CD14-positive monocyte (primary cell): ENCODE measurements at places on chromosomes 4 and X.

DNA sequence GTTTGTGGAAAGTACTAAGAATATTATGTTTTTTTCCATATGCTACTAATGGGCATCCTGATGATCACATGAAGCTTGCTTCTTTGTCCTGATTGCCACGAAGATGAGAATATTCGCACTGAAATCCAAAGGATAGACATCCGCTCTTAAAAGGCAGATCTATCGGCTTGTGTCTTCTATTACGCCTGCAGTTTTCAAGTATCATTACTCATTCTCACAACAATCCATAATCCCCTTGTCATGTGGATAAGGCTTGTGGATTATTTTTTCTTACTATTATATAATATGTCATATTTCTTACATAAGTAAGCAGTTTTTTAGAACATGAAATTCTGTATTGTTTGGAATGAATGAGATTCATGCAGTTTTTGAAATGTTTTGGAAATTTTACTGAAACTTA lies 62.8 kb downstream of the KCNIP4 start:
- no peak for DNase-seq

DNA sequence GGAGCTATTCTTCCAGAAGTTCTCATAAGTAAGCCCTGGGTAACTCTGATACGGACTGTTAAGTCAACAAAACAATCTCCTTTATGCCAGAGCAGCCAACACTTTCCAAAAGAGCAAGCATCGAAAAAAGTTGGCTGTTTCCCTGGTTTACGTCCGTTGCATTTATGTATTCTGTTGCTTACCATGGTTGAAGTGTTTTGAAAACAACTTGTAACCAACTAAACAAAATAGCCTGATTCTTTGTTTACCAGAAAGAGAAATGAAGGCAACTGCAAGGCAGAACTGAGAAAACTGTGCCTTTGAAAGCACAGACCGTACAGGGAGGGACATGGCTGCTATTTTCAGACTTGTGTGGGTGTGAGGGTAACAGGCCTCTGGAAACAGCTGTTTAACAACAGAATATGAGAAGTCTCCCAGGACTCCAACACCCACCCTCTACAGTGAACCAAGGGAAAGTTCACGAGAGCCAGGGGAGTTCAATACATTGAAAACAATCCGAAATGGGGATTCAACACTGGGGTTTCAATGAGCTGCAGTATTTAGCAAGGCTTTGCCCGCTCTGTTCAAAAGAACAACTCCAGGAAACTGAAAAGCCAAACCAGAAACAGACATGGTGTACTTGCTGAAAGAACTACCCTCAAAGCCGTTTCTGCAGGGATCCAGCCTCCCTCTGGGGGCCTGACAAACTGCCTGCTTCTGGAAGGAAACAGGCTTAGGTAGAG lies 95.8 kb upstream of the EGFL6 start:
- no peak for DNase-seq

DNA sequence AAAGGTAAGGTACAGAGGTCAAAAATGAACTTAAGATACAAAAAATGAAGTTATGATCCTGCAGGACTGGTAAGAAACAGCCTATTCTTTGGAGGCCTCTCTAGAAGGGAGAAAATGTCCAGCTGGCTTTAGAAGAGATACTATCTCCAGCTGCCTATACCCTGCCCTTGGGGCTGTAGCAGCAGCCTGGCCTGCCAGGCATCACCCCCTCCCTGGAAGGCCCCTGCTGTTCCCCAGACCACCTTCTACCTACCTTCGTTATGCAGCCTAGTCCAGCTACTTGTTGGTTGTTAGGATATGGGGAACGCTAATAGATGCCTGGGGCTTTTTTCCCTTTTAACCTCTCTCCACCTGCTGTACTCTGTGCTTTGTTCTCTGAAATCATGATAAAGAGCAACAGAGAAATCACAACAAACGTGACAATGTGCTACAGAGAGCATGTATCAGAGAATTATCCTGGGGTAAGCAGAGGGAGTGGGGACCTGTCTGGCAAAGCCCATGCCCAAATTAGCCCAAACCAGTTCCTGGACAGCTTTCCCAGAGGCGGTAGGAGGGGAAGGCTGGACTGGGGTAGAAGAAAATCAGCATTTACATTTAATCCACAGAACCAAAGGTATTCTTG lies 34.5 kb downstream of the FRMD7 start:
- DNase-seq: no peak

GRCh38 chr4:187270154-187270553 lies 546.5 kb upstream of the FAT1 start:
- DNase-seq: no peak

GRCh38 chr4:54197926-54198325 lies 31.2 kb upstream of the PDGFRA start:
- no peak for DNase-seq

DNA sequence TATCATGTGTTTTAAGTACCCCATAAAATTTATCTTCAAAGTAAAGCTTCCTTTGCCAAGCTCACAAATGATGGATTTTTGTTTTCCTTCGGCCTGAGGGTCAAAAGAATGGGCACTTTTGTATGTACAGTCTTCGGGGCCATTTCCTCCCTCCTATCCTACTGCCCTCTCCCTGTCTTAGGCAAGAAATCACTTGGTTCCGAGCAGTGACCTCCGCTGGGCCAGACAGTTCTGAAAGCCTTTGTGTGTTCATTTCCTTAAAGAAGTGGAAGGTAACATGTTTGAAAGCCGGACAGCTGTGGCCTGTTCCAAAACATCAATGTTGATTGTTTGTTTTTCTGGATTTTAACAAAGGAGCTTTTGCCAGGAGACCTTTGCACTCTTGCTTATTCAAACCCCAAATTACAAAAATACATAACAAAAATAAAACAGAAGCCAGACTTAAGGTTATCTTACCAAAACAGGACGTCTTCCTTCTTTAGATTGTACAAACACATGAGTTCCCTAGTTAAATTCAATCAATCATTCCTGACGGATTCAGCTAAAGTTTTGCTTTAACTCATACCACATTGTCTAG lies 110.6 kb upstream of the LIMCH1 start:
- no peak for DNase-seq

DNA sequence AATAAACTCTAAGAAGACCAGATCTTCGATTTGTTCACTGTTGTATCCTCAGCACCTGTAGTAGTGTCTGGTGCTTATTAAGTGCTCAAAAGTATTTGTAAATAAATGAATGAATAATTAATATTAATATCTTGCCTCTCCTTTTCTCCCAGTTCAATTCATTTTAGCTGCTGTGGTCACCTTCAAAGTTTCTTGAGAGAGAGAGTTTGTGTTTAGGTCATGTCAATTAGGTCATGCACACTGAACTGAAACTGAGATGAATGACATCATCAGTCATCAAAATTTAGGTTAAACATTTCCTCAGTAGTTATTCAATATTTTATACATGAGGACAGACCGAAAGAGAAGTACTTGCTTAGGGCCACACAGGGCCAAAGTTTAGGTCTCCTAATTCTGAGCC lies 73.5 kb downstream of the ANXA3 start:
- DNase-seq: no peak

DNA sequence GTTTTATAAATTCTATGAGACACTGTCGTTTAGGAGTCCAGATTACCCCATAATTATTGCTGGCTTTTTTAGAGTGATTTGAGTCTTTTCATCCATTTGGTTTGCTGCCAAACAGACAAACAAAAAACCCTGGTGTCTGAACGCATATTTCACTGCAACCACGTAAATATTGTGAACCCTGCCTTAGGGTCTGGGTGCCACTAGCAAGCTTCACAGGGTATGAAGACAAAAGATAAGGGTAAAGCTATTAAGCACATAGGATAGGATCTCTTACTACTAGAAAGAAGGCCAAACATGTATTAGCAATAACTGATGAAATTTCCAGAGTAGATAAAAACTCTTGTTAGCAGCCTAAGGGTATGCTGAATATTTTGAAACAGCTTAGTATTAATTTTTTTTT lies 143.3 kb downstream of the BANK1 start:
- DNase-seq: no peak

DNA sequence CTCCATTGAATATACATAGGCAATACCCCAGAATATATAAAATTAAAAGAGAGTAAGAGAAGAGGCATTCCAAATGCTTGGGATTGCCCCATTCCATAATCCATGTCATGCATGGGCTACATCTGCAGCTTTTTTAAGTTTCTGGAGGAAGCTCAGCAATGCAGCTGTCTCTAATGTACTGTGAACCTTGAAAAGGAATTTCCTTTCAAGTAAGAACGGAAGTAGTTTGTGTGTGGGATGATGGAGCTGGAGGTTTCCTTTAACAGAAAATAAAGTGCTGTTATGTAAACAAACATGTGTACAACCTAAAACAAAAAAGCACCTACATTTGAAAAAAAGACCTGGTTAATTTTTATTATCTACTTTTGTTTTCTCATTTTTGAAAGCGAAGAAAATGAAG lies 303.5 kb downstream of the BMPR1B start:
- DNase-seq: no peak

GRCh38 chr4:54498661-54499111 lies 159.1 kb upstream of the KIT start:
- DNase-seq: no peak

DNA sequence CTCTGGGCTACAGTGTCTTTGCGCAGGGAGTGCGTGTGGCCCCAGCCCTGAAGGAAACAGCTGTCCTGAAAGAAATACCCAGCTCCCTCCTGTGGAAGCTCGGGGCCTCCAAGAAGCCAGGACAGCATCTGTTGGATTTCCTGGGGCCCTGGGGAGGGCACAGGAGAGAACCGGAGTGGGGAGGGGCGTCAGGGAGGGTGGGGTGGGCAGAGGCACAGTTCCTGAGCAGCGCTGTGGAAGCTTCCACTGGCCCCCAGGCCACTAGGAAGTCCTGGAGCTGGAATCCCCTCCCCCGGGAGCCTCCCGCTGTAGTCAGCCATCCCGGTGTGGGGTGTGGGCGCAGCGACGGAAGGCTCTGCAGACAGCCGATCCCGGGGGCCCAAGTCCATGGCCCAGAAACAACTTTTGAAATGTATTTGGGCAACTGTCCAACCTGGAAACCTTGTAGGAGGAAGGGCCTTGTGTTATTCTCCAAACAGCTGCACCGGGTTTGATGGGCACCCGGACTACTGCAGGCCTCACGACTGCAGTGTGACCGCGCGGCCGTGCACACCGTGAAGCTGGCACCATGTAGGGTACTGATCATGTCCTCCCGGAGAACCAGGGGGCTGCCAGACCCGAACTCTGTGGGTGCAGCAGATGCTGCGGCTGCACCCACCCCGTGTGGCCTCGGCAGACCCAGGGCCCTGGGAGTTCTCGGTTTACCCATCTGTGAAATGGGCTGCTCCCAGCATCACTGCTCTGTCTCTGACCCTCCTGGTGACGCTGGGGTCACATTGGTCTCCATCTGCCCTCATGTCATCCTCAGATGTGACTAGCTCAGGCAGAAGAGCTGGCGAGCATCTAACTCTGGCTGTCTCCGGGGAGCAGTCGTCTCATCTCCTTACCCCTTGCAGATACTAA lies 68.5 kb upstream of the HMX1 start:
- DNase-seq: no peak

GRCh38 chrX:21745756-21746155 lies 12.2 kb downstream of the SMPX start:
- DNase-seq: peak; percentile 1

- no peak for DNase-seq
These were observed 580 bp upstream of the MMGT1 start for GRCh38 chrX:135974279-135974856.

- DNase-seq: no peak
These were observed 40.0 kb upstream of the IQSEC2 start for GRCh38 chrX:53321230-53321942.

DNA sequence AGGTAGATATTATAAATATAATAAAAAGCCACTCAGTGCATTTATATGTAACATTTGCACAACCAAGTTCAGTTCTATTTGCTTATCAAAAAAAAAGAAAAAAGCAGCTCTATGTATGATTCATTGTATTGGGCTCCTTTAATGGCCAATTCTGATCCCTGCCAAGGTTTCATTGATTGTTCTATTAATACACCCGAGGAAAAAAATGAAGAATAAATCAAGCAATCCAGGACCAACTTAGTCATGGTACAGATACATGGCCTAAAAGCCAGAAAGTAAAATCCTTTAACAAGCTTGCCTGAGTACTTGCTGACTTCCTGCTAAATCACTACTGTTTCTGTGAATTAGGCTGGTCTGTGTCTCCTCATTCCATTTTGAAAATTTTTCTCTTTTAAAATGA lies 77.6 kb upstream of the PCDH7 start:
- DNase-seq: no peak

- no peak for DNase-seq
These were observed 593.8 kb upstream of the DIPK2B start for GRCh38 chrX:45794323-45794994.

DNA sequence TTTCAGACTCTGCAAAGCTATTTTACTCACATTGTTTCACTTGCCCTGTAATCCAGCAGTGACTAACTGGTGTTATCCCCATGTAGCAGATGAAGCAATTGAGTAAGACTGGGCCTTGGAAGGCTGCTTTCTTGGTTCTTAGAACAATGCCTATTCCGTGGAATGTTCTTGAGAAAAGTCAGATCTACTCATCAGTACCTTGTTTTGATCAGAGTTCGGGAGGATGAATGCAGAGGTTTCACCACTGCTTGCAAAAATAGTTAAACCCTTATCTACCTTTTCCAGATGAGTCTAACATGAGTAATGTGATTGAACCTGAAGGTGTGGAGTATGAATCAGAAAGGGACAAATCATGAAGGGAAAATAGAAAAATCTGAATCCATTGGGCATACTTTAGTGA lies 1.8 kb downstream of the MAOB start:
- DNase-seq: no peak

DNA sequence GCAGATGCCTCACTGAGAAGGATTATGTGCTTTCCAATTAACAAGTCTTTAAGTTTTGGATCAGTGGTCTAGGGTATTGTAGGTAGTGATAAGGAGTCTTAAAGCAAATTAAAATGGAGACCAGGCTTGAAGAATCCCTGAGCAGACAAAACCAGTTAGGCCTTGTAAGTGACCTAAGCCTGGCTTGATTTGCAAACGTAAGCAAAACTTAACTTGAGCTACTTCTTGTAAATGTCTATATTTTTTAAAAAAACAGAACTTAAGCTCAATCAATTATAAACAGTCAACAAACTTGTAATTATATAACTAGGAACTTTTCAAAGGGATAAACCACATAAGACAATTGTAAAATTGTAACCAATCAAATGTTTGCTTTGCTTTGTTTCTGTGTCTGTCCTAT lies 72.7 kb upstream of the NALF2 start:
- DNase-seq: no peak

- peak; percentile 7 for DNase-seq
These were observed 405 bp downstream of the CENPE start for GRCh38 chr4:103197765-103198110.

GRCh38 chr4:37881811-37882210 lies 9.1 kb upstream of the TBC1D1 start:
- DNase-seq: peak; percentile 42

DNA sequence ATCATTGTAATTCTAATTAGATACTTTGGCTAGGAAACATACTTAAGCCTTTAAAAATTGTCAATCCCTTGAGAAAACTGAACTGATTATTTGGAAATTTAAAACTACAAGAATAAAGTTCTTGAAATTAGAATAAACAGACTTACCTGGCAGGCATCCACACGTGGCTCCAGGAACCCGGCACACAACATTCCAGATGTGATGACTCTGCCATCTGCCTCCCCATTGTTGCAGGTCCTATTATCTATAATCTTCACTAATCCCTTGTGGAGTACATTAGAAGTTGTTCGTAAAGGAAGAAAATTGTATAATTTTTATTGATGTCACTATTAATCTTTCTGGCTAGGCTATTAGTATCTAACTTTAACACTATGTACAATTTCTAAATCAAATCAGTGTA lies 16.2 kb upstream of the GNRHR start:
- no peak for DNase-seq

- no peak for DNase-seq
These were observed at the start of gene PRDM5 for GRCh38 chr4:120922381-120923206. PRDM5 (minus strand) TSS chr4:120922726; CDS start chr4:120922608, 118 bp downstream.

- DNase-seq: no peak
These were observed 164.0 kb downstream of the SMARCA1 start for GRCh38 chrX:129359269-129359668.
